NCI-H345 (cell line): ENCODE measurements at places on chromosomes 13 and 19.

DNA sequence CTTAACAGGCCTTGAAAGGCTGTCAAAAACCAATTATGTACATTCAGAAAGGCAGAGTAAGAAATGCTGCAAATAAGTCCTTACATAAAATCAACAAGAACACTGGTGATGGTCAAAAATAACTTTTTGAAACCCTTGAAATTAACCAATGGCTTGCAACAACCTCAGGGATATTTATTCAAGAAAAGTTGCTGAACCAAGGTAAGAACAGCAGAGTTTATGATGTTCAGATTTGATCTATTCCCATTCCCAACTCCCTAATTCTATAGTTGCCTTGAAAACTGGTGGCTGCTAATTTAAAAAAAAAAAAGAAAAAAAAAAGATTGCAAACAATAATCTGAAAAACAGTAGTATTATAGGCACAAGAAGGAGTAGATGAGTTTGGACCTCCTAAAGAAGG is 109.8 kb upstream of the UFM1 start:
- no peak for DNase-seq

- no peak for DNase-seq
Observed at GRCh38 chr19:29201855-29202254, 11.1 kb downstream of the UQCRFS1 start.

GRCh38 chr13:110421696-110422385 is 114.8 kb downstream of the COL4A2 start:
- no peak for DNase-seq

DNA sequence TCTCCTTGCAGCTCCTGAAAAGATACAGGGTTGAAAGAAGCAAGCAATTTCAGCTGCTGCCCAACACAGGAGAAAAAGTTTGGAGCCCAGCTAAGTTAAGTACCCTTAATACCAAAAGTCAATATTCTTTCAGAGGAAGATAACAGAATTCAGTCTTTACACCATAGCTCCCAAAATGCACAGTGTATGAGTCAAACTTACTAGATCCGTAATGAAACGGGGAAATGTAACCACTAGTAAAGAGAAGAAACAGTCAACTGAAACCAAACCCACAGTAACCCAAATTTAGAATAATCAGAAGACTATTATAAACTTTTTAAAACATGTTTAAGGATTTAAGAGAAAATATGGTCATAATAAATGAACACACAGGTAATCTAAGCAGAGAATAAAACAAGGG is 45.2 kb downstream of the SUCLA2 start:
- no peak for DNase-seq

- DNase-seq = peak; percentile 96
Observed at GRCh38 chr13:110499621-110500281, 61.8 kb downstream of the RAB20 start.

DNA sequence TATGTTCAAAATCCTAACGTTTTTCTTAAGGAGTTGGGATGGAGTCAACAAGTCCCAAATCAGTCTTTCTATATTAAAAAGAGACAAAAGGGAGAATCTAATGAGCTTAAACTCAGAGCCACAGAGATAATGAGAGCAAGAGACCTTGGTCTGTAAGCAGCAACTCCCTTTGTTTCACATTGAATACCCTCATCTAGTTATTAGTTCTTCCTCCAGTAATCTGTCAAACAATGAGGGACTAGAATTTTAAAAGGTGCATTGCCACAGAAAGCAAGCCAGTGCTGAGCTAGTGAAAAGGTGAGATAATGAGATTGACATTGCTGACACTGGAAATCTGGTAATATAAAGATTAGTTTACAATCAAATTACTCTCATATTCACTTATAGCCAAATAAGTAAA is 718.6 kb downstream of the DACH1 start:
- DNase-seq = no peak

DNA sequence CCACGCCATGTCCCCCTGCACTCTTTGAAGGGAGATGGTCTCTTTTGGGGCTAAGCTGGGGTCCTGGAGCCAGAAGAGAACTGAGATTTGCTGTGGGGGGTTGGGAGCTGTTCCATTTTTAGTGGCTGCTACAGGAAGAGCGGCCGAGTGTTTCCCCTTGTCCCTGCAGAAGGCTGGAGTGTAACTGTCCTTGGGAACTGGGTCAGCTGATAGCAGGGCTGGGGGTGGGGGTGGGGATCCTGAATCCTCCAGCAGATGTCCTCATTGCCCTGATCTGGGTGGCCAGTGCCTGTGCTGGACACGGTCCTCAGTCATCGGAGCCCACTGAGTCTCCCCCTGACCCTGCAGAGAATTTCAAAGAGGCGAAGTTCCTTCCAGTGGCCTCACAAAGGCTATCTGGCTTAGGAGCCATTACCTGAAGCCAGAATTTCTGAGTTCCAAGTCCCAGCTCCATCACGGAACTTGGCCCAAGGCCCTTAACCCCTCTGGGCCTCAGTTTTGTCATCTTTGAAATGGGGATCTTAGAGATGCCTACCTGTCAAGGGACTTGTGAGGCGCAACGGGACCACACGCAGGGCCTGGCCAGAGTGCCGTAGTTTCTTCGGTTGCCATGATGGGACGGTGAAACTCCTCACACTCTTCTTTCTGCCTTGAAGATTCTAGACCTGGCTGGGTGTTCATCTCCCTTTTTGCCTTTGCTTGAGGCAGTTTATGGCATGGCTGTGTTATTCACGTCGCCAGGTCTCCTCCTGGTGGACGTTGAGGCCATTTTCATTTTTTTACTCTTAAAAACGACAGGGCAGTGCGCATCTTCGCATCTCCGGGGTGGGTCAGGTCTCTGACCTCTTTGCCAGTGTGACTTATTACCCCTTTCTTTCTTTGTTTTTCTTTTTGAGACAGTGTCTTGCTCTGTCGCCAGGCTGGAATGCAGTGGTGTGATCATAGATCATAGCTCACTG is 51.9 kb downstream of the DNM2 start:
- no peak for DNase-seq

GRCh38 chr19:54341295-54341694 is 2.3 kb upstream of the LILRA4 start:
- no peak for DNase-seq
